ENCODE measurements at places on chromosomes 11 and 22.

DNA sequence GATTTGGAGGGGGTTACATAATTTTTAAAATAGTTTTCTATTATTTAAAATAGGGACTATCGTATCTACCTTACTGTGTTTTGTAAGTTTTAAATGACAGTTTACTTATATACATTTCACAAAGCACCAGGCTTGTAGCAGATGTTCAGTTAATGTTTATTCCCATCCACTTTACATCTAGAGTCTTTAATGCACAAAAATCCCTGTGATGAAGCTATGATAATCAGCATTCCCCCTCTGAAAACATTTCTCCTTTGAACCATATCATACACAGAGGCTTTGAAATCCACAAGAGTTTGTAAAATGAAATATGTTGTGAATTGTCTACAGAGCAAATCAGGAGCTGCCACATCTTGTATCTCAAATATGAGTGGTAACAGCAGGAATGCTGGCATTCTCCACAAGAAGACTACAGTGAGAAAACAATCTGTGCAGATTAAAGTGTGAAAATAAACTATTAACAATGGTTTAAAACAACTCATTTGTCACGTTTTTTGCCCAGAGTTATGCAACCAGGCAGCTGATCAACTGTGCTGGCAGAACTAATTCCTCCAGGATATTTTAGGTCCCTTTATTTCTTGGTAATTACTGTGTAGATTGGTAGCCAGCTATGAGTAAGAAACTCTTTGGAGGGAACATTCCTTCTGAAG, 699.1 kb upstream of the ARHGAP42 start:
- DNase-seq = peak; percentile 11

DNA sequence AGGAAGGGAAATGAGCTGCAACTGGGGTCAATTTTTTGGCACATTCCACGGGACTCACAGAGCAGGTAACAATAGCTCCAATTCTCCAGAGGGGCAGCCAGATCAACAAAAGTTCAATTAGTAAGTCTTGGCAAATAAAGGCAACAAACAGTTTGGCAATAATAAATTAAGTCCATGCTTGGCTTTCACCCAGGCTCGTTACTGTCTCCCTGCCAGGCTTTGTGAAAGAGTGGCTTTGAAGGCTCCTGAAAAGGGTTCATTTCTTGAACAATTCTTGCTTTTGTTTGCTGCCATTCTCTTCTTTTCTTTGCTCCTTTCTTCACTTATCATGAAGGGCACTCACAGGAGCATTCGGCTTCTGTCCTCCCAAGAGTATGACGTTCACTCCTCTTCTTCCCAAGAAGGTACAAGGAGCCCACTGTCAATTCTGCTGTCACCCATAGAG, 123.3 kb downstream of the APIP start:
- peak; percentile 53 for DNase-seq

- no peak for DNase-seq
Observed at GRCh38 chr11:120340529-120340928, 4.3 kb downstream of the ARHGEF12 start.

GRCh38 chr11:78078218-78079167, 1.2 kb downstream of the NDUFC2 start:
- DNase-seq = no peak

DNA sequence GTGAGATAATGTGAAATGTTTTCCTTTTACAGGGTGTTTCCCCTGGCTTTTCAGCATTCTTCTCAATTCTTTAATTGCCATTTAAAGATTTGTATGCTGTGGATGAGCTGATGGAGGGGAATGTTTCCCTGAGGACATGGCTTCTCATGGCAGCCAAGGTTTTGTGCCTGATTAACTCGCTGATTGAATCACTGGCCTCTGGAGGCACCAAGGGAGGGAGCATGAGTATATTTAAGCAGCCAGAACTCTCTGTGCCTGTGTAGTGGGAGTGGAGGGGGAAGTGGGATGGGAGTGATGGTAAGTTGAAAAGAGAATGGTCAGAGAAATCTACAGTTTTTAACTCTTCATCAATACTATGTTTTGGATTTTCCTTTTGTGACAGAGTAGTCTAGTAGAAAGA, 88.7 kb downstream of the STIM1 start:
- DNase-seq = peak; percentile 64

DNA sequence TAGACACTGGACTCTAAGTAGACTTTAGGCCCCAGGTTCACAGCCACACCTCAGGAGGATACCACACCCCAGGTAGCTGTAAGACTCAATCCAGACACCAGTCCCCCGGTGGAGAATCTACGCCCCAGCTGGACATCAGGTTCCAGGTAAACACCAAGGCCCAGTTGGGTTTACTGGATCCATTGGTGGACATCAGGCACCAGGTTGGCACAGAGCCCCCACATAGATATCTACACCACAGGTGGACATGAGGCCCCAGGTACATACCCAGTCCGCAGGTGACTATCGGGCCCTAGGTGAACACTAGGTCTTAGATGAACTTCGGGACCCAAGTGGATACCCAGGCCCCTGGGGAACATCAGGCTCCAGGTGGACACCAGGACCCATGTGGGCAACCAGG, 58.9 kb upstream of the SEPTIN5 start:
- no peak for DNase-seq

GRCh38 chr11:61071208-61071681, 31.0 kb upstream of the CD5 start:
- no peak for DNase-seq

GRCh38 chr22:42887523-42888507, 30.7 kb upstream of the ARFGAP3 start:
- no peak for DNase-seq

- peak; percentile 58 for DNase-seq
Observed at GRCh38 chr11:88523386-88524071, 186.0 kb upstream of the CTSC start.

DNA sequence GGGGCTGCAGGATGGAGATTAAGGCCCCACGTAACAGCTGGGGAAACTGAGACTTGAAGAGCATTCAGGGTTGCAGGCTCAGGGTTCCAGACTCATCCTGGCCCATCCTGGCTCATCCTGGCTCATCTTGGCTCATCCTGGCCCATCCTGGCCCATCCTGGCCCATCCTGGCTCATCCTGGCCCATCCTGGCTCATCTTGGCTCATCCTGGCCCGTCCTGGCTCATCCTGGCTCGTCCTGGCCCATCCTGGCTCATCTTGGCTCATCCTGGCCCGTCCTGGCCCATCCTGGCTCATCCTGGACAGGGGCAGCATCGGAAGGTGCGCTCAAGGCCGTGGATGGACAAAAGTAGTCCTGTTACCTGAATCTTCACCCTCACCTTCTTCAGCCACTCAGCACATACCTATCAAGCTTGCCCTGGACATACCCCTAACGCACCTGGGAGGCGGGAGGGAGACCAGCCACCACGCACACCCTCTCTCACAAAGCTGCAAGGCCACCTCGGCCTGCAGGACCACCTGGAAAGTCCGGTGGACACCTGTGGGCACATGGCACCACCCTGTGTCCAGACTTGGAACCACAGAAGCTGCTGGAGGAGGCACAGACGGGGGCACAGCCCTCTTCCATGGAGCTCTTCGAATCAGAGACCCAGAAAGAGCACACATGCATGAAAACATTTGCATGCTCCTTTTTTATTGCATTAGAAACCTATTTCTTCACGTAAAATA, 20.3 kb upstream of the NLRP6 start:
- no peak for DNase-seq

DNA sequence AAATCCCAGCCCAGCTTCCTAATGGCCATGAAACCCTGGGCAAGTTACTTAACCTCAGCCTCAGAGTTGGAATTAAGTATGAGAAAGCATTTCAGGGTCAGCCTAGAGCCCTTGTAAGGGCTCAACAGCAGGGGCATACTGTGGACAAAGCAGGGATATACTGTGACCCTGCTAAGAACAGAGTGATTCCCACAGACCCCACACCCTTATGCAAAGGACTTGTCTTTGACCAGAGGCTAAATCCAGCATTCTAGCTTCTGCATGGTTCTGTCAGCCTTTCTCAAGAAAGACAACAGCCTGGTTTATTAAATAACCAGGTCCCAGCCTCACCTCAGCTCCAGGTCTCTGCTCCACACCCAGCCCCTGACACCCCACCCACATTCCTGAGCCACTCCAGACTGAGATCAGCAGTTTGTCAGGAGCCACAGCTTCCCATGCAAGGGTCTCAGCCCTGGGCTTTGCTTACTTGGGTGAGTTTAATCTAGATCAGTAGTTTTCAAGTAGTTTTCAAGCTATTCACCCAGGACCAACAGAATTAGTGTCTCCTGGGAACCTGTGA, 69.2 kb downstream of the GALNT18 start:
- no peak for DNase-seq

DNA sequence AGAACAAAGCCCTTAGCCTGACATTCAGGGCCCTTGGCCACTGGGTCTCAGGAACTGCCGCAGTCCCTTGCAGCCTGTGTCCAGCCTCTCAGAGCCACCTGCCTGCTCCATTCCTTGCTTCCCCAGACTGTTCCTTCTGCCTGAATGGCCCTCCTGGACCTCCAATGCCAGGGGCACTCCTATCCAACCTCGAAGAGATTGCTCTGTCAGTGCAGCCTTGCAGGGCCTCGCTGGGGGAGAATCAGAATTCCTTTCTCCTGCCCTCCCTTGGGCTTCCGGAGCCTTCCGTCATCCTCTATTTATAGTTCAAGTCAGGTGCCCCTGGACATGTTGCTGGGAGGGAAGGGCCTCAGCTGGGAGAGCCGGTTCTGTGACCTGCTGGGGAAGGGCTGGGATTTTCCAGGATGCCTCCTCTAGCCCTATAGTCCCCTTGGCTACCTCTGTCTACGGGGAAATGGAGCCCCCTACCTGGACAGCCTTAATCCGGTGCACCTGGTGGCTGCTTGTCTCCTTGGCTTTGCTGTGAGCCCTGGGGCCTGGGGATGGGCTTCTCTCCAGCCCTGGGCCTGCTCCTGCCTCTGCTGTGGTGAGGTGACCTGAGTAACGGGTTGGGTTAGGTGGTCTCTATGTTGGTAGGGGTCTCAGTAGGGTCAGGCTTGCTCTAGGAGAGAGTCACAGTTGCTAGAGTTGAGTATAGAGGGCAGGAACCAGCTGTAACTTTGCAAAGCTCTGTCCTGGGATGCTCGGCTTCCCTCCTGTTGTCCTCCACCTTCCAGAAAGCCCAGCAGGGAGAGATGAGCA, 45.9 kb upstream of the SYT7 start:
- no peak for DNase-seq

DNA sequence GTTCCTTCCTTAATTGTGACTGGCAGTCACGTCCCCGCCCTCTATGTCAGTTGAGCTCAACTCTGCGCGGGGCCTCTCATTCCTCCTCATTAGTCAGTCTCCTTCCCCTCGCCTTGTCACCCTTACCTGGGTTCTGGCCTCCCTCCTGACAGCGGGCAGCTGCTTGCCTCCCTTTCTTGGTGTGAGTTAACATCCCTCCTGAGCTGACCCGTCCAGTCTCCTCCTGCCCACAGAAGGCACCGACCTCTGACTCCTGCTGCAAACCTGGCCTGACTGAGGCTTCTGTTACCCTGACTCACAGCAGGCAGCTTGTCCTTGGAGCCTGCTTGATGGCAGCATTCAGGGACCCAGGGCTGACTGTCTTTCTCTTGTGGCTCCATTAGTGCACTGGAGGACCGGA, 45.2 kb downstream of the GRIK4 start:
- no peak for DNase-seq

GRCh38 chr11:42049650-42050049, 590.2 kb upstream of the LRRC4C start:
- DNase-seq = no peak

DNA sequence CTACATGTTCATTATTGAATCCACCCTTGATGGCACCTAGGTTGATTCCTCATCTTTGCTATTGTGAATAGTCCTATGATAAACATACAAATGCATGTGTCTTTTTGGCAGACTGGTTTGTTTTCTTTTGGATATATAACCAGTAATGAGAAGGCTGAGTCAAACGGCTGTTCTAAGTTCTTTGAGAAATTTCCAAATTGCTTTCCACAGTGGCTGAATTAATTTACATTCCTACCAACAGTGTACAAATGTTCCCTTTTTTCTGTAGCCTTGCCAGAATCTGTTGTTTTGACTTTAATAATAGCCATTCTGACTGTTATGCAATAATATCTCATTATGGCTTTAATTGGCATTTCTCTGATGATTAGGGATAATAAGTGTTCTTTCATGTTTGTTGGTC, 184.9 kb downstream of the CASP12 start:
- DNase-seq = no peak

DNA sequence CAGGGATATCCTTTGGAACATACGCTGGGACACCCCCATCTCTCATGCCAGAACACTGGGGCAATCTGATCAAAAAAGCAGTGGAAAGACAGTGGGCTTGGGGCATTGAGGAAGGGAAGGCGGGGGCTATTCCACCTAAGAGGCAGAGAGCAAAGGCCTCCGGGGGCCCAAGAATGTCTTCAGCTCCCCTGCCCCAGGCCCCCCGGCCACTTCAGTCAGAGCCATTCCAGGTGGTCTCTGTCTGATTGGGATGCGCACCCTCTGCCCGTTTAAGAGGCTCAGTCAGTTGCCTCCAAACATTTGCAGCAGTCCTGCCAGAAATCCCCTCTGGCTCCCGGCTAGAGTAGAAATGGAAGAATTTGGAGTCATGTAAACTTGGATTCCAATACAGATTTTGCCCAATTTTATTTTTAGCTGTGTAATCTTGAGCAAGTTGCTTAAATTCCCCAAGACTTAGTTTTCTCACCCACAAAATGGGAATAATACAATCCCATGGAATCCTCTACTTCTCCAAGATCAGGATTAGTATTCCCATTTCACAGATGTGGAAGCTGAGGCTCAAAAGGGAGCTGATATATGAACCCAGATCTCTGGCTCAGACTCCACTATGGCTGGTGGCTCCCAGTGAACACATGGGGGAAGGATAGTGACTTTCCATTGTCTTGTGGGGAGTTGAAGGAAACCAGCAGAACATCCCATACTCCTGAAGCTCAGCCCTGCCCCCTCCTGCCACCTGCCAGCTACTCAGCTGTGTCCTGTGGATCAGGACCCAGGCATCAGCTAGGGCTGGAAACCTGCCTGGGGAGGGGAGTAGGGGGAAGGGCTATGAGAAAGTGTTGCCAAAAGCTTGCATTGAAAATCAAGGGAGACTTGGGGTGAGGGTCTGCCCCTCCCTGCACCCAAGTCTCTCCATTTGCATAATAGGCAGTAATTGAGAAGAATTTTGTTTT, 6.1 kb upstream of the WNT11 start:
- no peak for DNase-seq

DNA sequence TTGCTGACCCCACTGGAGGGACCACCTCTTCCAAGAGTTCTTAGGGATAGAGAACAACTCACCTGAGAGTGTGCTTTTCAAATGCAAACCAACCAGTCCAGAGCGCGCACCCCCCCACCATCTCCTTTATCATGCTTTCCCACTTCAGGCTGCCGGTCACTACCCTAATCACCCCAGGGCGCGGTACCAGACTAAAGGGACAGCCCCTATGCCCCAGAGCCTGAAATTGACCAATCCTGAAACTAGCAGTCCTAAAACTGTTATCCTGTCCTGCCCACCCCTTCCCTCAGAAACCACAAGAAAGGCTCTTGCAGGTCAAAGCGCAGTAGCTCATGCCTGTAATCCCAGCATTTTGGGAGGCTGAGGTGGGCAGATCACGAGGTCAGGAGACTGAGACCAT, 37.0 kb downstream of the NEAT1 start:
- no peak for DNase-seq

GRCh38 chr11:16863389-16863788, 124.9 kb downstream of the C11orf58 start:
- DNase-seq = peak; percentile 16

- no peak for DNase-seq
Observed at GRCh38 chr11:46235777-46236688, 41.4 kb upstream of the CREB3L1 start.
